PC-3 (cell line): ENCODE measurements at places on chromosomes 3 and 15. TPM values are rescaled to one million over a fixed set of nuclear protein-coding genes. Genes with fewer than 3 reads are reported as not detected.

- no peak for DNase-seq
- H3K4me3 ChIP-seq, result no peak overlapping the region
- no peak overlapping the region for H3K27ac ChIP-seq
- peaks cover 36% of the 10 kb centered on the region for H3K36me3 ChIP-seq
These were observed 55.9 kb downstream of the PDIA5 start for GRCh38 chr3:123122525-123123315.

SV2B gene
- not detected in 2 replicates for total RNA-seq

- peak overlapping the region; percentile 99 for H3K4me3 ChIP-seq
- H3K27ac ChIP-seq, result peak overlapping the region; percentile 88
- DNase-seq, result peak; percentile 30
- H3K36me3 ChIP-seq, result no peaks in the 10 kb centered on the region
- no peaks in the 10 kb centered on the region for H3K27me3 ChIP-seq
- H3K4me1 ChIP-seq, result peaks cover 15% of the 10 kb centered on the region
These were observed 757 bp upstream of the DIPK2A start for GRCh38 chr3:143970773-143971358.

NMD3 gene
- total RNA-seq, result 65.3 and 72.6 TPM in 2 replicates

DNA sequence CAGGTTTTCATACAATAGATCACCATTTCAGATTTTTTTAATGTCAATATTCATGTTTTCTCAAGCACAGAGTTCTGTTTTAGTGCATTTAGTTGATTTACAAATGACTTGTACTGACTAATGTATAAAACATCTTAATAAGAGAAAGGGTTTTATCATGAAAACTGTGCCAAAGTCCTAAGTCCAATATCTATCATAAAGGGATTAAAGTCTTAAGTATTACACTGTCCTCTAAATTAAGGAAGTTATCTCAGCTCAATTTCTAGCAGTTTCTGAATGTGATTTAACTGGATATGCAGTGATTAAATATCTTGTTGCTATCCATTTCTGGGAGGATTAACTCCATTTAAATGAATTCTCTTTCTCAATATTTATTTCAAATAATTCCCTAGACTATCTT, 381.1 kb upstream of the CNTN4 start:
- no peaks in the 10 kb centered on the region for H3K4me1 ChIP-seq
- H3K27me3 ChIP-seq, result no peaks in the 10 kb centered on the region
- no peaks in the 10 kb centered on the region for H3K36me3 ChIP-seq

DNA sequence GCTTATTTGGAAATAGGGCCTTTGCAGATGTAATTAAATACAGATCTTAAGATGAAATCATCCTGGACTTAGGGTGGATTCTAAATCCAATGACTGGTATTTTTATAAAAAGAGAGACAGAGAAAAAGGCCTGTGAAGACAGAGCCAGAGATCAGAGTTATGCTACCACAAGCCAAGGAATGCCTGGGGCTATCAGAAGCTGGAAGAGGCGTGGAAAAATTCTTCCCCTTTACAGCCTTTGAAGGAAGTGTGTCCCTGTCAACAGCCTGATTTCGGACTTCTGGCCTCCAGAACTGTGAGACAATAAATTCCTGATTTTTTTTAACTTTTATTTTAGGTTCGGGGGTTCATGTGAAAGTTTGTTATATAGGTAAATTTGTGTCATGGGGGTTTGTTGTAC, 154.1 kb upstream of the CADPS start:
- no peaks in the 10 kb centered on the region for H3K36me3 ChIP-seq
- H3K27me3 ChIP-seq, result no peaks in the 10 kb centered on the region

GRCh38 chr3:120596116-120596852, at the start of gene NDUFB4:
Gene NDUFB4, plus strand, starts transcription at chr3:120596336. Its CDS starts 24 bp downstream, at chr3:120596360.
- peak within 1 kb of the TSS; percentile 93 for H3K4me3 ChIP-seq
- H3K27me3 ChIP-seq, result no peaks in the 10 kb centered on the region
- H3K4me1 ChIP-seq, result peaks cover 19% of the 10 kb centered on the region
- DNase-seq, result peak; percentile 100
- peaks cover 28% of the 10 kb centered on the region for H3K36me3 ChIP-seq

DNA sequence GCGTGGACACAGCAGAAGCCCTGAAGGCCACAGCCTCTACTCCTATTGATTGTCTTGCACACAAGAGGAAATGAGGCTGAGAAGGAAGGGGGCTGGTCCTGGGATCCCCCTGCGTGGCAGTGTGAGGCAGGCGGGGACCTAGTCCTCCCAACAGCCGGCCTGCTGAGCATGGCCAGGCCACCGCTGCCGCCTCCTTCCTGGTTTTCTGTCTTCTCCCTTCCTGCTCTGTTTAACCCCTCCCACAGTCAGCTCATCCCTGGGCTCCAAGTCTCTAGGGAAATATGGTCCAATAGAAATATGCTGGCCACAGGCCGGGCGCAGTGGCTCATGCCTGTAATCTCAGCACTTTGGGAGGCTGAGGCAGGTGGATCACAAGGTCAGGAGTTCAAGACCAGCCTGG, 42.1 kb upstream of the HES1 start:
- H3K36me3 ChIP-seq, result no peaks in the 10 kb centered on the region
- peaks cover 56% of the 10 kb centered on the region for H3K4me1 ChIP-seq
- no peak for DNase-seq
- H3K27ac ChIP-seq, result no peak overlapping the region
- no peak overlapping the region for H3K4me3 ChIP-seq

- H3K4me1 ChIP-seq, result peaks cover 13% of the 10 kb centered on the region
- H3K4me3 ChIP-seq, result no peak overlapping the region
- H3K27ac ChIP-seq, result no peak overlapping the region
- H3K27me3 ChIP-seq, result no peaks in the 10 kb centered on the region
These were observed 414.6 kb downstream of the FOXP1 start for GRCh38 chr3:71168880-71169411.

DNA sequence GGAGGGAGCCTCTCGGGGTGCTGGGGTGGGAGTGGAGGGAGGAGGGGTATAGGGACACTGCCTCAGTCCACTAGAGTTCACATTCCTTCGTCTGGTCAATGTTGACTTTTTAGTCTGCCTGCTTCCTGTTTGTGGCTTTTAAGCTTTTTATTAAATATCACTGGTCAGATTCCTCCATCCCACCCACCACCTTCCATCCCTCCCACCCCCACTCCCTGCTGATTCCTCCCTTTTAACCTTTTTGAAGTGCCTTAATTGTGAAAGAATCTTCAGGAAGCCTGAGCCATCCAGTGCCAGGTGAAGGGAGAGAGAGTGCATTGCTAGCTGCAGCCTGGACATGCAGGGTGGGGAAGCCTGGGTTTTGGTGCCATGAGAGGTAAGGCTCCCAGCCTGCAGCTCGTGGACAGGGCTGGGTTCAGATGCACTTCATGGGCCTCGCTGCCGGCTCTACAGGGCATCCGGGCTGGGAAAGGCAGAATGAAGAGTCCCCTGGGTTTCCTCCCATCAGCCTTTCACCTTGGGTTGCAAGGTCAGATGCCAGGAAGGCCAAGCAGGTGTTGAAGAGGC, 105.9 kb downstream of the DNAJB8 start:
- no peak overlapping the region for H3K27ac ChIP-seq
- no peaks in the 10 kb centered on the region for H3K27me3 ChIP-seq
- H3K4me3 ChIP-seq, result no peak overlapping the region
- no peak for DNase-seq
- no peaks in the 10 kb centered on the region for H3K36me3 ChIP-seq

DNA sequence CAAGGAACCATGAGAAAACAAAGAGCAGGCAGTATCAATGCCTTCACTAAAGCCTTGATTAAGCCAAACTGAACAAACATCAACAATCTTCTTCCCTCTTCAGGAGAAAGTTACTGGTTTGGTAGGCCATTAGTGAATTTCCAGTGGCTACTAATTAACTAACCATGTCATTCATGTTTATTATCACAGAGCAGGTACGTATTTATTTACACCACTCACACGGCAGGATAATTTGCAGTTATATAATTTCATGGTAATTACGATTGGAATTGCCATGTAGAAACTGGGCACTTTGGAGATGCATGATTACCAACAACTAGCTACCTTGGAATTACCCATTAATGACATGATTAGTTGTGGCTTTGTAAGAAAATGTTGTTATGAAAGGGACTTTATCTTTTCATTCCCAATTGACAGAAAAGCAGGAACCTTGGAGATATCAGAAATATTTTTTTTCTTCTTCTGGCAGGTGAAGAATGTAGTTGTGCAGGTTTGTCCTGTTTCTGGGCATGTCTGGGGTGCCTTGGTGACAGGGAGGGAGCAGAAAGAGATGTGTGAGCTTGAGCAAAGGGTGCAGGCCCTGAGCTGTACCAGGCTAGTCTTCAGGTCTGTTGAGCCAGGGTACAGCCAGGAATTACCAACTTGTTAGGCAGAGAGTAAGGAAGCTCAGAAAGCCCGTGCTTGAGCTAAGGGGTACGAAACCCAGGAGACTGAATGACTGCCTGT, 310.7 kb downstream of the RORA start:
- H3K27ac ChIP-seq, result no peak overlapping the region
- no peak overlapping the region for H3K4me3 ChIP-seq
- H3K36me3 ChIP-seq, result no peaks in the 10 kb centered on the region; the same call in 1 of the 2 replicates
- DNase-seq, result peak; percentile 27
- peaks cover 24% of the 10 kb centered on the region; the same call in 1 of the 2 replicates for H3K27me3 ChIP-seq

DNA sequence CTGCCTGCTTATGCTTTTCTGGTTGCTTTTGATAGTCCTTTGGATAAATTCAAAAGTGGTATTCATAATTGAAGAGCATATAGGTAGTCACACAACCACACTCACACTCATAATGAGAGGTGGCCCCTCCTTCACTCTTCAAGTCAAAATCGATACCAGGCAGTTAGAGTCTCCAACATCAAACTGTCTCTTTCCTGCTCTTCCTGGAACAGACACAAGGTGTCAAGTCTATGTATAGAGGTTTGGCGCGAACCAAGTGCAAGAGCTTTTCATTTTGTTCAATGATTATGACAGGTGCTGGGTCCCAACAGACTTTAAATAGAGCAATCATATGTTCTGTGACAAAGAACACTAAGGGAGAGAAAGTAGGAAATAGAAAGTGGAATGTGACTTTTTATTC, 29.9 kb upstream of the RGMA start:
- H3K36me3 ChIP-seq, result no peaks in the 10 kb centered on the region
- H3K27ac ChIP-seq, result no peak overlapping the region
- no peak overlapping the region for H3K4me3 ChIP-seq
- no peak for DNase-seq

GOLGA6L7 gene
- total RNA-seq, result not detected in 2 replicates

DNA sequence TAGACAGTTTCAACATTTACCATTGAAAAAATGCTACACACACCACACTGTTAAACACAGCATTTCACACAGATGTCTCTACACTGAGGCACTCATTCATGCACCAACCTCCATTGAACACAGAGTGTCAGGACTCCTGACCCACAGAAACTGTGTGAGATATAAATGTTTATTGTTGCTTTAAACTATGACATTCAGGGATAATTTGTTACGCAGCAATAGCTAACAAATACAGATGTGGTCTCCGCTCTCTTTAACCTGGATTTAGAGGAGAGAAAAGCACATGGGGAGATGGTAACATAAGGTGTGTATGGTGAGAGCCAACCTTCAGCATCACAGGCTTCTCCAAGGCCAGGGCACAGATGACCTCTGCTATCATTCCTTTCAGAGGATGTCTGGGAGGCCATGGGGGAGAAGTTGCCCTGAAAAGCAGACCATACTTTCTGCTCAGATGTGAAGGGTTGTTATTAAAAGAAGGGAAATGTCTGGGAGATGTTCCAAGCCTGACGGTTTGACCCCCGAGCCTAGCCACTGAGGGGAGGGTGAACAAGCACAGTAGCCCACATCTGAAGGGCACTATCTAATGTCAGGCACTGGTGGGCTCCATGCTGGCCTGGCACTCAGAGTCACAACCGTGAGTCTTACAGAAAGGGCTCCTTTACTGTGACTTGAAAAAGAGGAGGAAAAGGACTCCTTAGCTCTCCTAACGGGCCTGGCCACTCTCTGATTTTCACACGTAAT, 284.5 kb upstream of the TLE3 start:
- no peaks in the 10 kb centered on the region for H3K27me3 ChIP-seq
- no peak overlapping the region for H3K4me3 ChIP-seq
- DNase-seq, result no peak
- no peaks in the 10 kb centered on the region for H3K4me1 ChIP-seq
- no peaks in the 10 kb centered on the region for H3K36me3 ChIP-seq
- H3K27ac ChIP-seq, result no peak overlapping the region

DNA sequence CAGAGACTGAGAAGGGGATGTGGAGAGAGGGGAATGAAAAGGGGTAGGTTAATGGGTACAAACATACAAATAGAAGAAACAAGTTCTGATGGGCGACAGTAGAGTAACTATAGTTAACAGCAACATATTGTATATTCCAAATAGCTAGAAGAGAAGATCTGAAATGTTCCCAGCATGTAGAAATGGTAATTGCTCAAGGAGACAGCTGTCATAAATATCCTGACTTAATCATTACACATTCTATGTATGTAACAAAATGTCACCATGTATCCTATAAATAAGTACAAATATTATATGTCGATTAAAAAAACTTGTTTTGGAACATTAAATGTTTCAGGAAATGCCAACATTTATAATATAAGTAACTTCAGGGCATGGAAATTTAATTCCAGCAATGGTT, 23.3 kb downstream of the FMN1 start:
- no peaks in the 10 kb centered on the region for H3K36me3 ChIP-seq
- H3K27ac ChIP-seq, result no peak overlapping the region
- no peak overlapping the region for H3K4me3 ChIP-seq
- H3K4me1 ChIP-seq, result no peaks in the 10 kb centered on the region

GRCh38 chr15:72737723-72738122, 45.8 kb downstream of the ADPGK start:
- peaks cover 13% of the 10 kb centered on the region for H3K36me3 ChIP-seq
- DNase-seq, result no peak
- no peak overlapping the region for H3K27ac ChIP-seq
- no peak overlapping the region for H3K4me3 ChIP-seq
- H3K27me3 ChIP-seq, result no peaks in the 10 kb centered on the region
- H3K4me1 ChIP-seq, result 0 out of 2 replicates have a peak, but pooled peaks cover 5% of the 10 kb centered on the region

DNA sequence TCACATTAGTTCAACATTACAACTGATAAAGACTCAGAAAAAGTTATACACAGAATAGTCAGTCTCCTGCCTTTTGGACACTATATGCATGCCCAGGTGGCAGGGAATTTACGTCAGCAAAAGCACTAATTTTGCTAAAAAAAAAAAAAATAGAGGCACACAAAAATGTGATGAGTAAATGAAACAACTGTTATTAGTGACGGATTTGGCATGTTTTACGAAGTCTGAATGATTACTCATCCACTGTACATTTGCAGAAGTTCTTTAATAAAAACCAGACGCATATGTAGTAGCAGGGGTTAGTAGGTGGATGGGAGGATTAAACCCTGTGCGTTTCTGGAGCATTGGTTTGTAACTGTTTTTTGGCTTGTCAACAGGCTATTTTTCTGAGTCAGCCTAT, 99.0 kb downstream of the MITF start:
- no peaks in the 10 kb centered on the region for H3K27me3 ChIP-seq
- peaks cover 6% of the 10 kb centered on the region; the same call in 1 of the 2 replicates for H3K4me1 ChIP-seq
- H3K27ac ChIP-seq, result peak overlapping the region; percentile 37
- no peaks in the 10 kb centered on the region for H3K36me3 ChIP-seq

ACKR4 gene
- not detected in 2 replicates for total RNA-seq

DNA sequence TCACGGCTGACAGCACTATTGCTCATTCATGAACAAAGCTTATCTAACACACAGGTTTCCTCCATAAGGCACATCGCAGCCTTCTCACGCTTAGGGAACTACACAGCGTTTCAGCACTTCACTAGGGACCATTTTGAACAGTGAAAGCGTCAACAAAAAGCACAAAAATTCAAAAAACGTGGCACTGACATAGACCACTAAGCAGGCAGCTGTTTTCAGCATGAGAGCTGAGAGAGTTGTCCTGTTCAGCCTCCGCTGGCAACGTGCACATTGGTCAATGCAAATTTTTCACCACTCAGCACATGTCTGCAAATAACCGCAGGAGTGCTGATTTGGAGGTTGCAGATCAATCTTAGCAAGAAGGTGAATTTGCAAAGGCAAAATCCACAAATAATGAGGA, 109.2 kb downstream of the LRRK1 start:
- no peaks in the 10 kb centered on the region for H3K36me3 ChIP-seq
- no peak overlapping the region for H3K4me3 ChIP-seq
- H3K4me1 ChIP-seq, result no peaks in the 10 kb centered on the region

TMCC1 gene
- total RNA-seq, result 6.2 and 8.5 TPM in 2 replicates
